ENCODE measurements at places on chromosomes 5 and 9.

DNA sequence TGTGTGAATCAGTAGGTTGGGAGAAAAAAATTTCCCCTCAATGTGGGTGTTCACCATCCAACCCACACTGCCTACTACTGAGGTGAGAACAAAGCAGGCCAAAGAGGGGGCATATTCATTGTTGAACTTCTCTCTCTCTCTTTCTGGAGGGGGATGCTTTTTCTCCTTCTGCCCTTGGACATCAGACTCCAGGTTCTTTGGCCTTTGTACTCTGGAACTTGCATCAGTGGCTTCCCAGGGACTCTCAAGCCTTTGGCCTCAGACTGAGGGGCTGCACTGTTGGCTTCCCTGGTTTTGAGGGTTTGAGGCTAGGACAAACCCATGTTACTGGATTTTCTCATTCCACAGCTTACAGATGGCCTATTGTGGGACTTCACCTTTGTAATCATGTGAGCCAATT, 417.2 kb downstream of the ELAVL2 start:
- DNase-seq: no peak

DNA sequence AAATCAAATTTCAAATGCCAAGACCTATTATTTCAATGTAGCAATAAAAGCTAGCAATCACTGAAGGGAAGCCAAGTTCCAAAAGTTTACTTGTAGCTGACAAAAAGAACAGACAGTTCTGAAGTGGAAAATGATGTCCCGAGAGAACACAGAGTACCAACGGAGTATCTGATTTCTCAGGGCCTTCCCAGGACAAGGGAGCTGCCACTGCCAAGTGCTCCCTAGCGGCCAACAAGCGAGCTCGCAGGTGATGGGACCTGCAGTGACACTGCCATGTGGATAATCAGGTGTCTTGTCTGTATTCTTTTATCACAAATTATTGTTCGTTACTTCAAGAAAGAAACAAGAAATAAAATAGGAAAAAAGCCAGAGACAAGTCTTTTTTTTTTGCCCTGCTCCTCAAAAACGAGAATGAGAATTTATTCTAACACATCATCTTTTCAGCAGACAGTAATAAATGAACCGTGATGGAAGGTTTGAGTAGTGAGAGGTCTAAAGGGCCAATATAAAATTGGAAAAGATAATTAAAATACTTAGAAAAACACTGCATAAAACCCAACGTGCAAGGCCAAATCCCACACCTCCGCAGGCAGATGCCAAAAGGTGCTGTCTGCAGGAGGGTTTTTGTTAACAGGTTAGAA, 159.4 kb downstream of the MYO10 start:
- peak; percentile 39 for DNase-seq

DNA sequence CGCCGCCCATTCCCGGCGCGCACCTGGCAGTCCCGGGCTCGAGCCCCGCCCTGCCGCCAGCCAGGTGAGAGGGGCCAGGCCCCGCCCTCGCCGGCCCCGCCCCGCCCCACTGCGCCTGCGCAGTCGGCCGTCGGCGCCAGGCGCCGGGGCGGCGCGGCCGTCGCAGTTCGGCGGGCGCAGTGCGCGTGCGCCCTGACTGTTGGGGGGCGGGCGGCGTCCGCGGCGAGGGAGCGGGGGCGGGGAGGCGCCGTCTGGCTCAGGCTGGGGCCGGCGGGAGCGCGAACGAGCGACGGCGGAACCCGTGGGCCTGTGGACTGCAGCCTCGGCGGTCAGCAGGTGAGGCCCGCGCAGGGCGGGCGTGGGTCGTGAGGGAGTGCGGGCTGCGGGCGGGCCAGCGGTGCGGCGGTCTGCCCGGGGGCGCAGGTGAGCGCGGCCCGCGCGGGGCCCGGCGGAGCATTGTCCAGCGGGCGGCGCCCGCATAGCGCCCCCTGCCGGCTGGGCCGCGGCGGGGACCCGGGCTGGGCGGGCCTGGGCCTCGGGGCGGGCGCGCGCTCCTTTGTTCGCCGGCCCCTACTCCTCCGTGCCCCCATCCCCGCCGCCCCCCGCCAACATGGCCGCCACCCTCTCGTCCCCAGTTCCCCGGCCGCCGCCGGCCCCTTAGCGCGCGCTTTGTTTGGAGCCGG, at the start of gene SPIN1:
Gene SPIN1 (plus strand): TSS at position 242 of the 683 bp plus-strand sequence. CDS start 38,096 bp downstream, outside the sequence.
- no peak for DNase-seq

DNA sequence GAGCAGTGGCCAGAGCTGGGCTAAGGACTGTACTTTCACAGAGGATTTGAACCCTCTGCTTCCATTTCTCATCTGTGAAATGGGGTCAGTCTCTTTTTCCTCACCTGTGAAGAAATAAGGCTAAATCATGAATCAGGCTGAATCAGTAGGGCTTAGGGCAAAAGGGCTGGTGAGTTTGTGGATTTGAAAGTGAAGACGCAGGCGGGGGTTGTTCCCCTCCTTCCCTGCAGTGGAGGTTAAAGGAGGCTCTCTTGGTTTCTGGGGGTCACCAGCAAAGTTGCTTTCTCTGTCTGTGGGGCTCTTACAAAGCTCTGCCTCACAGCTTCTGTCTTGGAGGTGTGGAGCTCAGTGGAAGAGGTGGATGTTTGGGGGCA, 17.6 kb upstream of the NDST1 start:
- DNase-seq: no peak

- no peak for DNase-seq
Measured at GRCh38 chr9:37640246-37640645, 10.5 kb upstream of the FRMPD1 start.

DNA sequence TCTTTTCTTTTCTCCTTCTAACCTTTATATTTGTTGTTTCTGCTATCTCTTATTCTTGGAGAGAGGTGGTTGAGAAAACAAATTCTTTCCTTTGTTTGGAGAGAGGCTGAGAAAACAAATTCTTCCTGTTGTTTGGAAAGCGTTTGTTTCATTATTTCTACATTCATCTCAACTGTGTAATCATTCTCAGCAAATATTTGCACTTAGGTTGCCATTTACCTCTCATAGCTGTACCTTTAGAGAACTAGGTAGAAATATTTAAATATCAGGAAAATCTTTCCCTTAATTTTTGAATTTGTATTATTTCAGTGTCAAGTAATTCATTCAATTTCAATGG, 1824.4 kb upstream of the CDH9 start:
- DNase-seq: no peak

- DNase-seq: no peak
Measured at GRCh38 chr9:128093011-128093410, 25.0 kb downstream of the SLC25A25 start.

GRCh38 chr9:121331992-121332685, 37.9 kb downstream of the STOM start:
- no peak for DNase-seq

DNA sequence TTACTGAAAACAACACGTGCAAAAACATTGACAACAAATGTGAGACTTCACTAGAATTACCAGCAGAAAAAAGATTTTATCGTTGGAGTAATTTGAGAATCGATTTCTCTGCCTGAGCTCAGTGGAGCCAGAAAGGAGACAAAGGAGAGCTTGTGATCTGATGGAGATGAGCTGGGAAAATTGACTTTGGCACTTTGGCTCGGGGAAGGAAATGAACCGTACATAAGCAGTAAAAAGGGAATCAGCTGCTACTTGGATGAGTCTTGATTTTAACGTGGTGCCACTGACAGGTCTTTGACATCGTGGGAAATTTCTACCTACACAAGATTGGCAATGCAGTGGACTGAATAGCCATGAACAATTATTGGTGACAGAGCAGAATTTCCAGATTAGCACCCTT, 244.7 kb upstream of the RPS23 start:
- no peak for DNase-seq

GRCh38 chr5:122297587-122298298, 14.3 kb upstream of the SNCAIP start:
- no peak for DNase-seq

- DNase-seq: no peak
Measured at GRCh38 chr9:115759426-115759825, 394.2 kb upstream of the PAPPA start.

DNA sequence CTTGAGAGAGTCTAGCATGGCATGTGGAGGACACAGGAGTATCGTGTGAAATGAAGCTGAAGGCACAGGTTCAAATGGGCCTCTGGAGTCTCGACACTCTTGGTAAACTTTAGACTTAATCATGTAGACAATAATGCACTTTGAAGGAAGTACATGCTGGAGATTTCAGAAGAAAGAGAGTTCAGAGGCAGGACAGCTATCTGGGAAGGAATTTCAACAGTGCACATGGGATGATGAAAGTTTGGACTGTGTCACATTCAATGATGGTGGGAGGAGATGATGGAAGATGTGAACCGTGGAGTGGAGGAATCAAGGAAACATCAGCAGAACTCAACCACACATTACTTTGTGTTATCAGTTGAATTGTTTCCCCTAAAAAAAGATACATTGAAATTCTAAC, 88.6 kb upstream of the PAPPA start:
- no peak for DNase-seq

GRCh38 chr5:43313854-43314457, 744 bp upstream of the HMGCS1 start:
- DNase-seq: no peak

DNA sequence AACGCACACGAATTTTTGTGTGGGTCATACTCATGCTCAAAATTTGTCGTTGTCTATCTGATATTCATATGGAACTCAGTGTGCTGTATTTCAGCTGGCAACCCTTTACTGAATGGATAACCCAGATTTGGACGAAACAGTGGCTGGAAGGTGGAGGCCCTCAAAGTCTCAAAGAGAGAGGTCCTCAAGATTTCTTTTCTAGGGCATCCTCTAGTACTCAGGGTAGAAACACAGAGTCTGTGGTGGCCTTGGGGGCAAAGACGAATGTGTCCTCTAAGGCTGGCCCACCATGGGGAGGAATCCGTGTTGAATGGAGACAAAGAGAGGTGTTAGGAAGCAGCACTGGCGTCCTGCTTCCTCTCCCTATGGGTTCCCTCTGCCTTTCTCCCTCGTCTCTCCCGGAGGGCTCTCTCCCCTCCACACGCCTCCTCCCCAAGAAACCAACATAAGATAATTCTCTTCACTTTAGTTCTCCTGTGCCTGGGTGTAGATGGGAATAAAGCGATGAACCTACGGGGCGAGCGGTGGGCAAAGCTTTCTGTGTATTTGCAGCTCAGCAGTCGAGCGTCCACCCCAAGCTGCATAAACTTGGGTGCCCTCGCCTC, 333.7 kb downstream of the CWC27 start:
- no peak for DNase-seq

DNA sequence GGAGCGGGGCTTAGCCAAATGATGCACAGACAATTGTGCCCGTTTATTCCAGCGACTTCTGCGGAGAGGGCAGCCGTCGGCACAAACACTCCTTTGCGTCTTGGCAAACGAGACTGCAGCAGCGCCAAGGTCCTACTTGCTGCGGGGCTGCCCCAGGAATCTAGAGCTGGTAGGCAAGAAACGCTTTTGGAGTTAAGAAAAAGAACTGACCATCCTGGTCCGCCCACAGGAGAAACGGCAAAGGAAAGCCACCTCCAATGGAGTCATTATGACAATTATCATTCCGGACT, 2.3 kb downstream of the RXFP3 start:
- DNase-seq: no peak

GRCh38 chr9:122309861-122310260, 45.2 kb downstream of the MRRF start:
- no peak for DNase-seq

DNA sequence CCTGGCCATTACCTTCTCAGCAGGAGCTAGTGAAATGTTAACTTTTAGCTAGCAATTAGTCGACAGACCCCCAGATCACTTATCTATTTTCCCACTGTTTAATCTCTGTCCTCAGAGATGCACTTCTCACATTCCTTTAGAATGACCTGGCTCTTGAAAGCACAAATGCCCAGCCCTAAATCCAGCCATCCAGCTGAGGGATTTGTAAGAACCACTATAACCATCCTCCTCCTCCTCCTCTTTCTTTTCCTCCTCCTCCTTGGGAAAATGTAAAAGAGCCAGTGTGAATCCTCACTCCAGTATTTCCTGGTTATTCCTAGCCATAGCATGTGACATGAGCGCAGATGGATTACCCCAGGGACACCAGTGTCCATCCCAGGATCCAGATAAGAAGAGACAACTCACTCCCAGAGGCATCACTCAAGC, 124.3 kb downstream of the ENC1 start:
- DNase-seq: no peak

DNA sequence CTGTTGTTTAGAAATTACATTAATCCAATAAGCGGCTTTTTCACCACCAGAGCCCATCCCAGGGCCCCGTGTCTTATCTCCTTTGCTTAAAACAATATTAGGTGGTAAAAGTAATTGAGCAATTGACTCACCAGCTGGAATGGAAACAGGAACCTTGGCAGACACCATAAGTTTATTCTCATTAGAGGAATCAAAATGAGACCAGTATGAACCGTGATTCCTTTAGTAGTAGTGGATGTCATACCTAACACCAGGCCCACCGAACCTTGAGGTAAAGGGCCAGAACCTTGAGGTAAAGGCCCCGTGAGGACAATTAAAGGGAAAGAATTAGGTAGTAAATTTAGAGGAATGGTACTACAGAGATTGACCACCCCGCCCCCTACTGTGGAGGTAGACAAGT, 16.5 kb downstream of the HSDL2 start:
- no peak for DNase-seq

DNA sequence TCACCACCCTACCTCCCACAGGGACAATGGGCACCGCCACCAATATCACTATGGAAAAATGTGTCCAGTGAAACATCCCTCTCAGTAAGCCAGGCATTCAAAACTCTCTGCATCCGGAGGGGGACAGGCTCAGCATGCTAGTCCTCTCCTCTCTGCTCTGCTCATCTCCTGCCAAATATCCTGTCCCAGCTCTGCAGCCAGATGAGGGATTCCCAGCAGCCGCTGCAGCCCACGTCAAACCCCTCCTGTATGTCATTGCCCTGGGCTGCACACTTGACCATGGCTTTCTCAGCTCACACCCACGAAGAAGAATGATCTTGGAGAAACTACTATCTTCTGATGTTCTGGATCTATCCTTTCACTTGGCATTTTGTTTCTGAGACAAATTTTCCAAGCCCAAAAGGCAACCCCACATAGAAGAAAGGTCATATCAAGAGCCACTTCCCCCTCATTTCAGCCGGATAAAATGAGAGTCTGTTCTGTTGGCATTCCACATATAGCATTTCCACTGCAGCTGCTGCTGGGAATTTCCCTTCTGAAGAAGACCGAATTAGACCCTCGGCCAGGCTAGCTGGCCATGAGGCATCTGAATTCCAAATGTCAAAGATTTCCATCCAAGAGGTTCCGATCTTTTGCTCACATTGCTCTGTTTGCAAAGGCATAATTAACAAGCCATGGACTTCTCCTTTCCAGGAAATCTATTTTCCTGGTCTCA, 338.0 kb downstream of the ACTL7B start:
- DNase-seq: no peak
